Epithelial cell of prostate (primary cell): ENCODE measurements at places on chromosomes 12 and 14.
A peak's percentile ranks its signal among the peaks of the same experiment; 100 is the strongest.

GRCh38 chr12:132310181-132311040, 19.0 kb downstream of the GALNT9 start:
- DNase-seq: no peak

DNA sequence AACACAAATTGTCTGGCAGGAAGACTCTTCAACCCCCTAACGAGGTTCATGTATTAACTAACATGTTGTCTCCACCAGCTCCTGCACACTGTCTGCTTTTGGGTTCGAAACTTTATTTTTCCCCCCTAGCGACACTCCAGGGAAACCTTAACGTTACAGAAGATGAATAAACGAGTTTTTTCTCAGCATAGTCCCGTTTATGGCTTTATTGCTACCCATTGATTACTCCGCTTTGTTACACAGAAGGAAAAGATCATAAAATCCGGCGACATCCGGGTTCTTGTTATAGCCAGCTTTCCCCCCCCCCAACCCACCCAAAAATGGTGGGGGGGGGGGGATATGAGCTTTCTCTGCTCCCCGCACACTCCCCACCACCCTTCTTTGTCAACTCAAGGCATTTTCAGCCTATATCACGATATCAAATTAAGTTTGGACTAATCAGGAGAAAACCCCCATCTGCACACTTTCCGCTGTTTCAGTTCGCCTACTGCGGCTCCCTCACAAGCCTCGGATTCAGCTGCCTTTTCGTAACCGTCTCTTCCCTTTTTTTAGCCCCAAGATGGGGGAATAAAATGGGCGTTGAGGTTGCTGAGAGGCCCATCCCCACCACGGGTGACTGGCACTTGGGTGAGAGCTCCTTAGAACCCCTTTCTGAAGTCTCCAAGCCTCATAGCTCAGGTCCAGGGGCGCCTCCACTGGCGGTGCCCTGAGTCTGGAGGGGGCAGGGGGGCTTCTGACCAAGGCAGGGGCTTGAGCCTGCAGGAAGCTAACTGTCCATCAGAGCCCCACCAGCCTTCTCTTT, 1.4 kb upstream of the HOXC6 start:
- no peak for DNase-seq

GRCh38 chr14:27672047-27672446, 1074.2 kb upstream of the NOVA1 start:
- DNase-seq: no peak

DNA sequence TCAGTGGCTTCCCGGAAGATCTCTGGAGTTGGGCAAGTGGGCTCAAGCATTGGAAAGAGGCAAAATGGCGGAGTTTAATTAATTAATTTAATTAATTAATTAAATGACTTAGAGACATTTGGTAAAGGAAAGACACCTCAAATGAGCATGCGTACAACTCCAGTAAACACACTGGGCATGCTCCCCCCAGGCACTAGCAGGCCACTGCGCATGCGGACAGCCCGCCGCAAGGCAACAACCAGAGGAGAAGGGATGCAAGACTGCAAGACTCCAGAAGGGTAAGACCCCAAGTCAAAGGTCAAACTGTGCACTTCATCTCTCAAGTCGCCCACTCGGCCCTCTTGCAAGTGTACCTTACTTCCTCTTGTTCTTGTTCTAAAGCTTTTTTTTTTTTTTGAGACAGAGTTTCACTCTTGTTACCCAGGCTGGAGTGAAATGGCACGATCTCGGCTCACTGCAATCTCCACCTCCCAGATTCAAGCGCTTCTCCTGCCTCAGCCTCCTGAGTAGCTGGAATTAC, 57.8 kb upstream of the PSMC1 start:
- DNase-seq: no peak

- DNase-seq: no peak
These were observed 338.4 kb downstream of the RAD51B start for GRCh38 chr14:68157971-68158371.

DNA sequence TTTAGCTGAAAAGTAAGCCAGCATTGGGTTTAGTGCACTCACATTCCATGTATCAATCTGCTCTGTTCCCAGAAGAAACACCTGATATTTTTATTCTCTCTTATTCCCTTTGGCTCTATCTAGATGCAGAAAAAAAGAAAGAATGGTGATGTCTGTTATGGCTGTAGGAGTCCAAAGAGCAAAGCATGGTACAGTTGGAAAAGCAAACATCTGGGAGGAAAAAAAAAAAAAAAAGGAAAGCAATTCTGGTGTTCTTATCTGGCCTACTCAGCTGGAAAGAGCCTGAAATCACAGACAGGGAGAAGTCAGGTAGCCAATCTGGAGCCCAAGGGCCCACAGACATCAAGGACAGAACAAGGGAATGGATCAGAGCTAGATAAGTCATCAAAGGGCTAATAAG, 293.9 kb downstream of the DUSP6 start:
- no peak for DNase-seq

GRCh38 chr12:10363914-10364814, 25.7 kb downstream of the KLRK1 start:
- DNase-seq: no peak

DNA sequence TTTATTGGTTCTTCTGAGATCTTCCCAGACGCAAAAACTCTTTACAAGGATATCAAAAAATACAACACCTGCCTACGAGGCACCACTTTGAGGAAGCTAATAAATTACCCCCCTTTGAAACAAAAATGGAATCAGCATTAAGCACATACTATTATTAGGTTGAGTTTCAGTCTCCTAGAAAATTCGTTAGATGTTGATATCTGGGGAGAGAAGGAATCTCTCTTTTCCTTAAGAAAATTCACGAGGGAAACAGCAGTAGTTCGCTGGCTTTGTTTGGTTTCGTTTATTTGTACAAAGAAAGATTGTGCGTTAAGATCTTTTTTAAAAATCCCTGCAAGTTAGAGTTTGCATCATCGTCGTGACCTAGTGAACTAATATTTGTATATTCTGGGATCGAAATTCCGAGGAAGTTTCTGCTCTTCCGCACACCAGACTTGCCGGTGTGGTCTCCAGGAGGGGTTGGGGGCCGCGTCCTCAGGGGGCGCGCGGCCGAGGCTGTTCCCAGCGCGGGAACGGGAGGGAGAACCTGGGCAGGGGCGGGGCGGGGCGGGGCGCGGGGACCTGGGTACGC, 12.1 kb downstream of the NKX2-1 start:
- DNase-seq: no peak

DNA sequence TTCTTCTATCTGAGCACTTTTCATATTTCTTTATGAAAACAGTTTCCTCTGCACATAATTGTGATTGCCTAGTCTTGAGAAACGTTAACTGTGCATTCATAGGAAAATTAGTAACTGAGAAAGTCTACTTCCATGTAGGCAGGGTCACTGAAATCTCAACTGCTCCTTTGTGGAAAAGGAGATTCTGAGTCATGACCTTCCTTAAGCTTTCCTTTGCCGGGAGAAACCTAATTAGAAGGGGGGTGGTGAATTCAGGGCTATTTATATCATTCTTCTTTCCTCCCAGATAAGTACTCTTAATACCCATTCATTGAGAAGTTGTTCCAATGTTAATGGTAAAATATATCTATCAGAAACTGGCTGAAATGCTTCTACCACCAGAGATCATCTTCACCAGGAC, 751.0 kb upstream of the TMEM132C start:
- no peak for DNase-seq

- DNase-seq: no peak
These were observed 12.9 kb downstream of the RIOX1 start for GRCh38 chr14:73503648-73504047.

- DNase-seq: no peak
These were observed 265.5 kb downstream of the ZFP36L1 start for GRCh38 chr14:68527329-68527851.

DNA sequence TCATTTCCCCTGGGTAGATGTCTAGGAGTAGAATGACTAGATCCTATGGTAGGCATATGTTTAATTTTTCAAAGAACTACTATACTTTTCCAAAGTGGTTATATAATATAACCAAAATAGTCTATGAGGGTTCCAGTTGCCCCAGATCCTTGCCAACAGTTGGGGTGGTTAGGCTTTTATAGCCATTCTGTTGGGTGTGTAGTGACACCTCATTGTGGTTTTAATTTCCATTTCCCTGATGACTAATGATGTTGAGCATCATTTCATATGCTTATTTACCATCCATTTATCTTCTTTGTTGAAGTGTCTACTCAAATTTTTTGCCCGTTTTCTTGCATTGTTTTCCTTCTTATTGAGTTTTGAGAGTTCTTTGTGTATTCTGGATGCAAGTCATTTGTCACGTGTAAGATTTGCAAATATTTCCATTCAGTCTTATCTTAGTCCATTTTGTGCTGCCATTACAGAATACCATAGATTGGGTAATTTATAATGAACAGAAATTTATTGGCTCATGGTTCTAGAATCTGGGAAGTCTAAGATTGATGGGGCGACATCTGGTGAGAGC, 4.7 kb downstream of the SYNE2 start:
- peak; percentile 66 for DNase-seq

- no peak for DNase-seq
These were observed 351.7 kb downstream of the TMEM121 start for GRCh38 chr14:105878125-105878524.

DNA sequence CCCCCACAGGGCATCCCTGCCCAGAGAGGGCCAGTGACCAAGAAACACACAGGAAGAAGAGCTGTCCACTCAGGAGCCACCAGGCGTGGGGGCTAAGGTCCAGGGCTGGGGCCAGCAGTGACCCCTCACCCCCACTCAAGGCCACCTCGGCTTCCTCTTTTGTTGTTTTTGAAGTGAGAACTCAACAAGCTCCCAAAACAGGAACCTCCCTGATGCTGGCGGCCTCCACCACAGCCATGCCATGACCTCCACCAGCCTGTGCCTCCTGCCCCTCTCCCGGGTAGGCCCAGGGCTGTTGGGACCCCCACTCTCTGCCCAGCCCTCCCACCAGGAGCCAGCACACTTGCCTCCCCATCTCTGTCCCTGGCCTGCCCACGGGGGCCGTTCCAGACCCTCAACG, 7.8 kb downstream of the AKT1 start:
- DNase-seq: no peak

DNA sequence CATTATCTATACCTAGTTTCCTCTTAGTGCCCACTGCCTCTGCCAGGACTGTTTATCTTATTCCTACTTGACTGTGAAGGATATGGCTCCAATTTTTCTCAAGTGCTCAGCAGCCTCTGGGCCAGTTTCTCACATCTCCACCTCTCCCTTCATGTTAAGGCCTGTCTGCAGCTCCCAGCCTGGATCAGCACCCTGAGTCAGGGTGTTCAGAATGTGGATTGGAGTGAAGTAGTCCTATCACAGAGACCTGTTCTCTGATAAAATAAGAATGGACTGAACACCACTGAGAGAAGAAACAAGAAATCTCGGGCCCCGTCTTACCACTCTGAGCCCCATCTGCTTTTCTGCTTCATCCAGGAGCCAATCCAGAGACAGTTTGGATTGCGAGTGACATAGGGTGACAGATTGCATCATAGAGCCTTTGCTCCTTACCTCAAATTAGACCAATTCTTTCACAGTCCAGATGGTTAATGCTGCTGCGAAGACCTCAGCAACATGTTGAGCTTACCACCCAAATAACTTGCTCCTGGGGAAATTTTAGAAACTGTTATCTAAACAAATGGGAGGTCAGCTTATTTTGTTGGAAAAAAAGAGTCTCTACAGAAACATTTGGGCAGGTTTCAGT, 473.1 kb downstream of the PDZRN4 start:
- peak; percentile 10 for DNase-seq

- no peak for DNase-seq
These were observed 8.5 kb downstream of the BORCS5 start for GRCh38 chr12:12365446-12365802.

GRCh38 chr14:83960832-83961512, 1569.0 kb upstream of the FLRT2 start:
- DNase-seq: no peak

- peak; percentile 57 for DNase-seq
These were observed at the start of gene RBMS2 for GRCh38 chr12:56521590-56522371. Gene RBMS2 (plus strand): TSS chr12:56521820. CDS start chr12:56522024, 204 bp downstream.

DNA sequence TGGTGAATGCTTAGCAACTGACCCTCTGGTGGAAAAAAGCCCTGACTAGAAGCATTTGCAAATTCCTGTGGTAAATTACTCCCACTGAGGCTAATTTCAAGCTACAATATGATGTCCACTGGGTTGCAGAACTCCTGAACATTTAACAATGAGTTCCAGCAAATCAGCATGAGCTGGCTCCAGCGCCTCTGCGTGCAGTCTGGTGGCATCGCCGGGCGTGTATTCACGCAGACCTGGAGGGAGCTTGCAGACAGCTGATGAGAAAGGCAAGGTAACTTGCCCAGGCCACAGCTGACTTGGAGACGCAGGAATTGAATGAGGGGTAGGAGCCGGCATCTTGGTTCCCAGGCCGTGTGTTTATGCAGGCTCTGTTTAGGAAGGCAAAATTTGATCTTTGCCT, 45.1 kb upstream of the KCNA1 start:
- no peak for DNase-seq

GRCh38 chr12:86670986-86671385, 414.8 kb upstream of the MGAT4C start:
- no peak for DNase-seq

DNA sequence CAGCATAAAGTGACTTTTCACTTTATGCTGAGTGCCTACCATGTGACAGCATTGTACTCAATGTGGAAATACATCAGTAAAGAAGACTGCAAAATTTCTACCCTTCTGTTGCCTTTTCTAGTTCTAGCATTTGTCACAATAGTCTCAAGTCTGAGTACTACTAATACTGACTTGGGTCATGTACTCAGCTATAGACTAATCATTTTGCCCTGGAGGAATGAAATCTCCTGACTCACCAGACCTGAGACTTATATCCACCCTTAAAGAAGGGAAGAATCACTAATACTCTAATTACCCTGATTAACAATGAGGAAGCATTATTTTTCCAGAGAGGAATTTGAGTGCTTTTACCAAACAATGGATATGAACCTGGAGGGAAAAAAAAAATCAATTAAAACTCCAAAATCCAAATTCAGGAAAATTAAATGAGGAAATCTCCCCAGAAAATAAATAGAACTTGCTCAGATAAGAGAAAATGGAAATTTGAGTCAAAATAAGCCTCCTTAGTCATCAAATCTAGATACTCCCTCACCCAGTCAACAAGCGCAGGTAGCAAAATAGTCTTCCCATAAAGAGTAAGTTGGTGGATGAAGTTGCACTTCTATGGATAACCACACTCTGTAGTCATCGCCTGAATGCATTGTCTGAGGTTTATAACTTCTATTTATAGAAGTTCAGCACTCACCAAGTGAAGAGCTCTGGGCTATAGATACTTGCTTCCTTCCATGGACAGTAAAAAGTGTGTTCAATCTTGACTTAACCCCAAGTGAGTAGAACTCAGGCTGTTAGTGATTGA, 386.6 kb downstream of the SYT1 start:
- DNase-seq: peak; percentile 24

DNA sequence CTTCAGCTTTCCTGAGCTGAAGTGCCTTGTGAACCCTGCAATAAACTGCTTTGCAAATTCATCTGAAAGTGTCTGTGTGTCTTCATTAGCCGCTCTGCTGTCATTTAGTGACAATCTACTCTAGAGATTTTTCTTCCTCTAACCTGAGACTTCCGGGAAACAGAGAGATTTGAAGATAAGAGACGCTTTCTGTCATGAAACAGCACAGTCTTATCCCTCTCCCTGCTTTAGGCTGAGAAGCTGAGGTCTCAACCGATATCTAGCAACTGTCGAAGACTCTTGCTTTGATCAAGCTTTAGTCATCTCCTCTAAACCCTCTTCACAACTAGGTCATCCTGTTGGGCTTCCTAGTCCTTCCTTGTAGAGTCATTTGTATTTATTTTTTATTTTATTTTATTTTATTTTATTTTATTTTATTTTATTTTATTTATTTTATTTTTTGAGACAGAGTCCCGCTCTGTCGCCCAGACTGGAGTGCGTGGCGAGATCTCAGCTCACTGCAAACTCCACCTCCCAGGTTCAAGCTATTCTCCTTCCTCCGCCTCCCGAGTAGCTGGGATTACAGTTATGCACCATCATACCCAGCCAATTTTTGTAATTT, 1.2 kb downstream of the RNASE2 start:
- no peak for DNase-seq
